Choroid plexus epithelial cell (primary cell): ENCODE measurements at places on chromosomes 13 and 19.
A peak's percentile ranks its signal among the peaks of the same experiment; 100 is the strongest.

GRCh38 chr19:56477429-56478338, 539 bp upstream of the ZNF667 start:
- DNase-seq = peak; percentile 90

DNA sequence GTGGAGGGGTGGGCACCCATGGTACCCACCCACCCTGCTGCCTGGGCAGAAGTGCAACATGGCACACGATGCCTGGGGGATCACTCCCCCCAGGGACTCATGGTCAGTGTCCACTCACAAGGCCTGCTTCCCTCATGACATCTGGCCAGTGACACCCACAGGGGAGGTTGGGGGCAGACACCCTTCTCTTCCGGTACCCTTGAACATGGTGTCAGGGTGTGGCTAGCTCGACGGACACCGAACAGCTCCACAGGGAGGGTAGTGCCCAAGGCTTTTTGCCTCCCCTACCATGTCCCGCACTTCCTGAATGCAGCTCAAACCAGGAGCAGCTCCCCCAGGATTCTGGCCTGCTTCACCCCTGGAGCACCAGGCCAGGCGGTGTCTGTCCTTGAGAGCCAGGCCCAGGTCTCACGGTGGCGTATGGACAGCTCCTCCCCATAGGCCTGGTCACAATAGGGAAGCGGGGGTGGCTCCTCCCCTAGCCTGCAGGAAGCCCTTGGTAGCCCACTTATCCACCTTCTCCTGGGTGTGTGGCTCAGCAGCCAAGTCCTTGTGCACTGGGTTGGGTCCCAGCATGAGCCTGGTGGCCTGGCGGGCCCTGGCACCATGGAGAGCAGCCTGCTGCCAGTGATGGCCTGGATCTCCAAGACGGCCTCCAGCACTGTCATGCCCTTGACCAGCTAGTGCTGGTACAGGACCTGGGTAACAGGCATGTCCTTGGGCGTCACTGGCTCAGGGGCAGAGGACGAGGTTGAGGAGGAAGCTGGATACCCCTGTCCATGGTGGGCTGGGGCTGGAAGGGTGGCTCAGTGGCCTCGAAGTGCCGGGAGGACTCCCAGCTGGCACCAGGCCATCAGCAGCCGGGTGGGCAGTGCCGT, 7.8 kb downstream of the ACP4 start:
- no peak for DNase-seq

DNA sequence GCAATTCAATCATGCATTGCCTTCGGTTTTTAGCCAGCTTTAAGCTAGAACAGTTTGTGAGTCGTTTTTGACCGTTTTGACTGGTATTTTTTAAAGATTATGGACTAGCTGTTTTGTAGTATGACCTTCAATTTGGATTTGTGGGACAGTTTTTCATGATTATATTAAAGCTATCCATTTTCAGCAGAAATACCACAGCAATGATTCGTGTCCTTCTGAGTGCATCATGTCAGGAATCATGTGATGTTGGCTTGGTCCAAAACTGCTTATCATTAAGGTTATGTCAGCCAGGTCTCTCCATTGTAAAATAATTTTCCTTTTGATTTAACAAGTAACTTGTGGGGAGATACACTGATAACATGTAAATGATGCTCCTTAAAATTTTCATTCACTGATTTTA, 229.0 kb downstream of the POSTN start:
- peak; percentile 61 for DNase-seq

DNA sequence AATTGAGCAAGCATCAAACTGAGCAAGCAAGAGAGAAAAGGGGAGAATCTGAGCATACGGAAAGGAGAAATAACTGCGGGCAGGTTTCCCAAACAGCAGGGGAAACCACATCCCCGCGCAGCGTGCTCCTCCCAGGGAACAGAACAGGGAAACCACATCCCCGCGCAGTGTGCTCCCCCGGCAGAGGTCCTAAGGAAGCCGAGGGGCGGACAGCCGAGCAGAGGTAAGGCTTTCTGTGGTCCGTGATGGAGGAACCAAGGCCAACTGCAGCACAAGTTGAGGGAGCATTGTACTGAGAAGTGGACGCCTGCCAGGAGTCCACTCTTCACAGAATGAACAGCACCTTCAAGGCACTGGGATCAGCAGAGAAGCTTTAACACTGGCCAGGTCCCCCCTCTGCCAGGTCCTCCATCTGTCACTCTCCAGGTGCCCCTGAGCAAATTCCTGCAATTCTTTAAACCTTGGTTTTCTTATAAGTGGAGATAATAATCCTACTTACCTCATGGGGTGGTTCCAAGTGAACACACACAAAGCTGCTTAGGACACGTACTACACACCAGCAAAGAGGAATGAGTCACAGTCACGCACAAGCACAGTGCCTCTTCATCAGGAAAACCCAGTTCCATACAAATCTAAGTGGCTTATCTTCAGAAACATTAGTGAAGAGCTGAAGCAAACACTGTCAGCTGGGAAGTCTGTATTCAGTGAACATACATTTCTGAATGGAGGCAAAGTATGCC, 23.0 kb upstream of the LAMP1 start:
- DNase-seq = peak; percentile 86

DNA sequence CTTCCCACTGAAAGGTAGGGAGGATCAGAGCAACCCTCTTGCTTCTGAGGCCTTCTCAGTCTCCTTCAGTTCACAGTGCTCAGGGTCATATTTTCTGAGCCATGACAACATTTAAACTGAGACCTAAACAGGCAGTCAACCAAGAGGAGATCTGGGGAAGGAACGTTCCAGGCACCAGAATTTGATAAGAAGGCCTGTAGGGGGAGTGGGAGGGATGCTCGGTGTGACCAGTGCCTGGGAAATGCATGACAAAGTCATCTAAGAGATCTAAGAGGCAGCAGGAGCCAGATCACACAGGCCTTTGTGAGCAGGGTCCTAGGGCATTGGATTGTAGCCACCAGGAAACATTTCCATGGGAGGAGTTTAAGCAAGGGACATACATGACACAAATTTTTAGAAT, 71.6 kb downstream of the SHISA2 start:
- DNase-seq = peak; percentile 58

DNA sequence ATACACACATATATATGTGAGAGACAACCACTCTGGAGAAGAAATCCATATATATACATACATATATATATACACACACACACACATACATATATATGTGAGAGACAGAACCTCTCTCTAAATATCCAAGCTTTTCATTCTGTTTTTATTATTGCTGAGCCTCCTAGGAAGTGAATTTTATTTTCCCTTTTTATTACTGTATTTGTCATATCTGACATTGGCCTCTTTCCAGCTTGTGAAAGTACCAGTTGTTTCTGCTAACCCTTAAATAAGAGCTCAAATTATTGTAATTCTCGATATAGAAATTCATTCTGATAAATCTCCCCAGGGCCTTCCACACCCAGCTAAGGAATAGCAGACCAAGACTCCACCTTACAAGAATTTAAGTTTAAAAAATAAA, 81.0 kb downstream of the NUFIP1 start:
- no peak for DNase-seq

- DNase-seq = peak; percentile 82
Observed at GRCh38 chr19:29841559-29842367, 30.0 kb downstream of the CCNE1 start.

GRCh38 chr19:46722004-46722380, 5.1 kb upstream of the PRKD2 start:
- no peak for DNase-seq

DNA sequence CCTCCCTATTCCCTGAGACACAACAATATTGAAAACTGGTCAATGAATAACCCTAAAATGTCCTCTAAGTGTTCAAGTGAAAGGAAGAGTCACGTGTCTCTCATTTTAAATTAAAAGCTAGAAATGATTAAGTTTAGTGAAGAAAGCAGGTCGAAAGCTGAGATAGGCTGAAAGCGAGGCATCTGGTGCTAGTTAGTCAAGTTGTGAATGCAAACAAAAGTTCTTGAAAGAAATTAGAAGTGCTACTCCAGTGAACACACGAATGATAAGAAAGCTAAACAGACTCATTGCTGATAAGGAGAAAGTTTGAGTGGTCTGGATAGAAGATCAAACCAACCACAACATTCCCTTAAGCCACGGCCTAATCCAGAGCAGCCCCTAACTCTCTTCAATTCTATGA, 99.4 kb upstream of the ZNF507 start:
- DNase-seq = no peak

DNA sequence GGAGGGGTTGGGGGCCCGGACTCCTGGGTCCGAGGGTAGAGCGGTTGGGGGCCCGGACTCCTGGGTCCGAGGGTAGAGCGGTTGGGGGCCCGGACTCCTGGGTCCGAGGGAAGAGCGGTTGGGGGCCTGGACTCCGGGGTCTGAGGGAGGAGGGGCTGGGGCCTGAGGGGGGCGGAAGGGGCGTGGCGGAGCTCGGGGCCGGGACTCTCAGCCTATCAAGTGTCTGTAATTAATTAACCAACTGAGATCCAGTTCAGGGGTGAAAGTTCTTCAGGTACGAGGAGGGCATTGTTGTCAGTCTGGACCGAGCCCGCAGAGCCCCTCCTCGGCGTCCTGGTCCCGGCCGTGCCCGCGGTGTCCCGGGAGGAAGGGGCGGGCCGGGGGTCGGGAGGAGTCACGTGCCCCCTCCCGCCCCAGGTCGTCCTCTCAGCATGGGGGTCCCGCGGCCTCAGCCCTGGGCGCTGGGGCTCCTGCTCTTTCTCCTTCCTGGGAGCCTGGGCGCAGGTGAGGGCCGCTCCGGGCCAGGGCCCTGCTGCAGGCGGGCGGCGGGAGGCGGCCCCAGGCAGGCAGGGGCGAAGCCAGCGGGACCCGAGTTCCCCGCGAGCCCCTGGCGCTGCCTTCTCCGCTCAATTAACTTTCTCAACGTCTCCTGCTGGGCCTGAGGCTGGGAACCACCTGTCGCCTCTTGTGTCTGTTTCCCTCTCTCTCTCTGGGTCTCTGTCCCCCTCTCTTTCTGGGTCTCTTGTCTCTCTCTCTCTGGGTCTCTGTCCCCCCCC, 697 bp downstream of the FCGRT start:
- DNase-seq = peak; percentile 39

DNA sequence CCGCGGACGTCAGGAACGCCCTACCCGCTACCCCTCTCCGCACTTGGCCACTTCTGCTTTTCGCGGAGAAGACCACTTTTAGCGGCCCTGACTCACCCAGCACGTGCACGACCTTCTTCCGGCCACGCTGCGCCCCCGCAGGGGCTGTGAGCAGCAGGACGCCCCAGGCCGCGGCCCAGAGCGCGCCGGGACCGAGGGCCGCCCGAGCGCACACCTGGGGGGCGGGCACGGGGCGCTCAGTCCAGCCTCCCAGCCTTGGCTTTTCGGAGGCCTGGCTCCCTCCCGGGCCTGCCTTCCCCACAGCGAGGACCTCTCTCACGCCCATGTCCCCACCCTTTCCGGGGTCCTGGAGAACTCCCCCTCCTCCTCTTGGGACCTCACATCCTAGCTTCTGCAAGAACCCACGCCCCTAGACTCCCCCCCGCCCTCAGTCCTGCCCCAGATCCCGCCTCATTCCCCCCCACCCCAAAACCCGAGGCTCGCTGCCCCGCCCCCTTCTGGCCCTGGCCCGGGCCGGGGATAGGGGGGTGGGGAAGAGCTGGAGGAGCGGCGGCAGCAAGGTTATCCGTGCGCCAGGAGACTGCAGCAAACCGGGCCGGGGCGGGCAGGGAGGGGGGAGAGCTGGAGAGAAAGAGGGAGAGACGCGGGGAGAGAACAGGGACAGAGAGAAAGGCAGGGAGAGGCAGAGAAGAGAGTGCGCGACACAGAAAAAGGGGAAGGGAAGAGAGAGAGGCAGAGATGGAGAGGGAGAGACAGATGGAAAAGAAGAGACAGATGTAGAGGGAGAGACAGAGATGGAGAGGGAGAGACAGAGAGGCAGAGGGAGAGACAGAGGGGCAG, 11.5 kb downstream of the TM6SF2 start:
- no peak for DNase-seq

GRCh38 chr13:77055158-77055557, 28.2 kb upstream of the FBXL3 start:
- no peak for DNase-seq

- peak; percentile 36 for DNase-seq
Observed at GRCh38 chr19:16969135-16969534, 57.5 kb downstream of the CPAMD8 start.

DNA sequence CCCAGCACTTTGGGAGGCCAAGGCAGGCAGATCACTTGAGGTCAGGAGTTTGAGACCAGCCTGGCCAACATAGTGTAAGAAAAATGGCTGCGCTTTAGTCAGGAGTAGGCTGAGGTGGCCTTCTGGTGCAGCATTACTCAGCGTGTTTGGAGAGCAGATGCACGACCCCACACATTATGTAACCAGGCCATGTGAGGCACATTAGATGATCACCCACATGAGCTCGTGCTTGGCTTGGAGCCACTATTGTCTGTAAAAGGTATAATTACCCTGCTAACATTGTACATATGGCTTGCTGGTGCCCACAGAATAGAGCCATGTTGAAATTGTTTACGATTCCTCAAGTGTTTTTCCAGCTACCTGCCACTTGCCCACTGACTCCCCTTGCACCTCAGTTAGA, 24.0 kb upstream of the SCEL start:
- DNase-seq = no peak

DNA sequence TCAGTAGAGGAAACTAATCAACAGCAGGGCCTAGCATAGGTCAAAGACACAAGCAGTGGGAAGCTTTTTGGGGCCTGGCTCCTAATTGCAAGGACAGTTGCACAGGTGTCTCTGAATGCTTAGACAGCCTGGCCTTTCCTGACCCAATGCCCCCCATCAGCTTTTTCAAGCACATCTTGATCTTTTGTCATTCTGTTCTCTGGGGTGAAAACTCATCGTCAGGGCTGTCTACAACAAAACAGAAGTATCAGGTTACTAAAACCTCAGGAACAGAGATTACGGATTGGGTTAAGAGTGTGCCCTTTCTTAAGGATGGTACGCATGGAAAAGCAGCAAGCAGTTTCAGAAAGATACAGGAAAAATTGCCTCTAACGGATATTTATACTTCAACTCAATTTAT, 8.3 kb upstream of the ZNF254 start:
- DNase-seq = no peak

- no peak for DNase-seq
Observed at GRCh38 chr19:53538378-53539109, 599 bp downstream of the ZNF331 start.

GRCh38 chr13:45540195-45540594, 75.3 kb downstream of the ERICH6B start:
- no peak for DNase-seq

DNA sequence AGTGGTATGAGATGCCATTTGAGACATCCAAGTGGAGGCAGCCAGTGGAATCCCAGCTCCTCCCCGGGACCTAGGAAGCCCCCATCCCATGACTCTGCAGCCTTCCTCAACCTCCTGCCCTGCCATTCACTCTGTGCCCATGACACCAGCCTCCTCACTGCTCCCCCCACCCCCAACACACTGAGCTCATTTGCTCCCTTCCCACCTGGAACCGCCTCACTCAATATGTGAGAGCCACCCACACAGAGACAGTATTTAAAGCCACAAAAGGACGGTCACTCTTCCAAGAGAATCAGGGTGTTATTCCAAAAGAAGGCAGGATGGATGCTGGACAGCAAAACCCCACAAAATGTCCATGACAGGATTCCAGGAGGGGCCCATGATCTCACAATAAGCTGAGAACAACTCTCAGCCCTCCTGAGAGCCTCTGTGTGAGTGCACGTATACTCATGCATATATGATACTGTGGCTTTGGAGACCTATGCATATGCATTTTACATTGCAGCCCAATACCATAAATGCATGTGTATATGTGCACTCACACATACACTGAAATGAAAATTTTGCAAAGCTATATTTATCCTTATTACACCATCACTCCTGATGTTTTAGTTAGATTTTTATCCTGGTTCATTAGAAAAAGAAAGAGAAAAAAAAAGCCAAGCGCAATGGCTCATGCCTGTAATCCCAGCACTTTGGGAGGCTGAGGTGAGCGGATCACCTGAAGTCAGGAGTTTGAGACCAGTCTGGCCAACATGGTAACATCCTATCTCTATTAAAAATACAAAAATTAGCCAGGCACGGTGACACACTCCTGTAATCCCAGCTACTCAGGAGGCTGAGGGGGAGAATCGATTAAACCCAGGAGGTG, 10.8 kb upstream of the RANBP3 start:
- peak; percentile 41 for DNase-seq
